DMS53 (cell line): ENCODE measurements at places on chromosomes 12 and 14.

- DNase-seq, result no peak
Measured at GRCh38 chr12:32777691-32778175, 22.0 kb upstream of the YARS2 start.

DNA sequence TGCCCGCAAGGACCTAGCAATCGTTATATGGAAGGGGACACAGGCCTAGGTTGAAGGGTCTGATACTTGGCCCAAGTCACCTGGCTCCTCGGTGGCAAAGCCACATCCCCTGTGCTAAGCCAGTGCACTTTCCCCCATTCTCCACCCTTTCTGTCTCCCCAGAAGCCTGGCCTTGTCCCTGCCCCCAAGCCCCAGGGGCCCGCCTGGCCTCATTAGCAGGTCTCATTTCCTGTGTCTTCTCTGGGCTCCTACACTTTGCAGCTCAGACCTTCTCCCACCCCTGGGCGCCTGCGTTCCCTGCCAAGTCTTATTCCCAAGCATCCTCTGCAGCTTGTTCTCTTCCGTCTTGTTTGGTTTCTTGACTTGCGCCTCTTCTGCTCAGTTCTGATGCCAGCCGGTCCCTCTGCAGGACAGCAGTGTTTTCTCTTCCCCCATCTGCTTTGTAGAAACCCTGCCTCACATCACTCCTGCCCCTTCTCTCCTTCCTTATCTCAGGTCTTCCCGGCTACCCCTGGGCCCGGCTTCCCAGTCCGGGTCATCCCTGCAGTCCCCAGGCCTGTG lies 66.7 kb downstream of the SLC24A4 start:
- no peak for DNase-seq

DNA sequence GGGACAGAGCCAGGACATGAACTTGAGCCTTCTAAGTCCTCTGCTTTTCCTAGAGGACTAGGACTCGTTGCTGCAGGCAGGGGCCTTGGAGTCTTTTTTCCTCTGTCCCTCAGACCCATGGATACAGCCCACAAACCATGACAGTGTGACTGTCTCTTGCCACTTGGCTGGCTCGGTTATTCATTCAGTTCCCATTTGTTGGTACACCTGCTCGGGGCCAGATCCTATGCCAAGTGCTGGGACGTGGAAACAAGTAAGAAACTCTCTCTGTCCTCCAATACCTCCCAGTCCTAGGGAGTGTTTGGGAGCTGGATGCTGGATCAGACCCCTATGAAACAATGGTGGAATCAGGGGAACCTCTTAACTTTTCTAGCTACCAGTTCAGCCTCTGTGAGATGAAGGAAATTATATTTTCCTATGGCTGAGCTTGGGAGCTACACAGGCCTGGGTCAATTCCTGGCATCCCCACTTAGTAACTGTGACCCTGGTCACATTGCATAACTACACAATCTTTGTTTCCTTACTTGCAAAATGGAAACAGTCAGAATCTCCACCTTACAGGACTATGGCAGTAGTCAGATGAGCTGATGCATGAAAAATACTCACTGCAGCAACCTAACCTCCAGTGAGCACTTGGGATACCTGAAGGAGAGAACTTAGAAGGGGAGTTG lies 106.3 kb upstream of the VRK1 start:
- DNase-seq, result no peak

GRCh38 chr14:100854435-100854834 lies 28.5 kb downstream of the MEG3 start:
- no peak for DNase-seq

- no peak for DNase-seq
Measured at GRCh38 chr12:94285943-94286582, 137.7 kb downstream of the PLXNC1 start.

DNA sequence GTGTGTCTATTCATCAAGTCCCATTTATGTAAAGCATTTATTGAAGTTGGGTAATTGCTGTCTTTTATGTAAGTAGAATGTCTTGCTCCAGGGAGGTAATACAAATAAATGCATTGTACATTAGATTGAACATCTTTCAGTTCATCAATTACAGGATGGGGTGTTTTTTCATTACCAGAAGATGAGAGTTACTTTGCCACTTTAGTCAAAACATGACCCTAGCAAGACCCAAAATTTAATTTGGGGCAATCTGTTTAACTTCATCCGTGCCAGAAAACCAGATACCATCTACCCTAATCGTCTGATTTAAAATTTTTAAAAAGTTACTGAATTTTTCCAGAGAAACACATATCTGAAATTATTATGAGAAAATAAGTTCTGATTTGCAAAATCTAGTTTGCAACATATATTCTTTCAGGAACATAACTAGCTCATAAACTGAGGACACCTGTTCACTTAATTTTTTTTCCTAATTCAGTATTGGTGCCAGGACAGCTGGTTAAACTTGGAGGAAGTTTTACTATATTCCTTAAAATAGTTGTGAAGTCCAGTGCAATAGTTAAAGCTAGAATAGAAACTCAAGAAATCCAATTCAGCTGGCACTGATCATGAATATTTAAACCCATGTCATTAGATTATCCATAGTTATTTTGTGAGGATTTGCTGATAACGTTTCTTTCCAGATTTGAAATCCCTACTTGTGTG lies 114.5 kb downstream of the SRGAP1 start:
- no peak for DNase-seq

DNA sequence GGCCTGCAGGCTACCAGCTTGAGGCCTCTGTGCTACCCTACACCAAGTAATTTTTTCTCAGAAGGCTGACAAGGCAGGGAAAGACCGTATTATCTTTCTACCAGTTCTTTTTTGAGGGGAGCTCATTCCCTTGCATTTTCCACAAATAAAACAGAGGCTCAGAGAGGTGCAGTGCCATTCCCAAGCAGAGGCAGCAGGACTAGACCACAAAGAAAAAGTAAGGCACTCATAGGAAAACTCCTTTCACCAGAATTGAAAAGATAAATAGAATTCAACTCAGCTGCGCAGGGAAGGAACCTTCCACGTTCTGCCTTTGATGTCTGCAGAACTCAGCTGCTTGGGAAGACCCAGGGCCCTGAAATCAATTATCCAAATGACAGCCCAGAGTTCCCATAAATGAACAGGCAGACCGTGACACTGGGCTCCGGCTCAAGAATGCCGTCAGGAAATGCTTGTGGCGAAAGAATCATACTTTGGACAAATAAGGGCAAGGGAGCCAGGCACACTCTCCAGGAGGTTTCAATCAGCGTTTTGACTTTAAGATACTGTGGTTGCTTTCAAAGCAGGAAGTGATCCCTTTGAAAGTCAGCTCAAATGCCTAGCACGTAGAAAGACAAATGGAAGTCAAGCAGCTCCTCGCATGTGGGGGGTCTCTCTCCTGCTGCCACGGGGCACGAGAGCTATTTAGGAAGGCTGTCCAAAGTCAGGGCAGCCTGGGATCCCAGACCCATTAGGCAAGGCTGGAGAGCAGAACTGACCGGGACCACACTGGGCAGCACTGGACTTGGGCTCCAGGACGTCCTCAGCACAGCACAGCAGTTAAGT lies 14.0 kb downstream of the KCTD10 start:
- DNase-seq, result no peak

GRCh38 chr14:56944397-56944796 lies 134.1 kb upstream of the OTX2 start:
- DNase-seq, result no peak

- no peak for DNase-seq
Measured at GRCh38 chr14:100691395-100692056, 35.2 kb upstream of the DLK1 start.

- DNase-seq, result no peak
Measured at GRCh38 chr14:53187921-53188463, 34.9 kb upstream of the DDHD1 start.

- no peak for DNase-seq
Measured at GRCh38 chr12:2138871-2139308, 86.1 kb downstream of the CACNA1C start.

DNA sequence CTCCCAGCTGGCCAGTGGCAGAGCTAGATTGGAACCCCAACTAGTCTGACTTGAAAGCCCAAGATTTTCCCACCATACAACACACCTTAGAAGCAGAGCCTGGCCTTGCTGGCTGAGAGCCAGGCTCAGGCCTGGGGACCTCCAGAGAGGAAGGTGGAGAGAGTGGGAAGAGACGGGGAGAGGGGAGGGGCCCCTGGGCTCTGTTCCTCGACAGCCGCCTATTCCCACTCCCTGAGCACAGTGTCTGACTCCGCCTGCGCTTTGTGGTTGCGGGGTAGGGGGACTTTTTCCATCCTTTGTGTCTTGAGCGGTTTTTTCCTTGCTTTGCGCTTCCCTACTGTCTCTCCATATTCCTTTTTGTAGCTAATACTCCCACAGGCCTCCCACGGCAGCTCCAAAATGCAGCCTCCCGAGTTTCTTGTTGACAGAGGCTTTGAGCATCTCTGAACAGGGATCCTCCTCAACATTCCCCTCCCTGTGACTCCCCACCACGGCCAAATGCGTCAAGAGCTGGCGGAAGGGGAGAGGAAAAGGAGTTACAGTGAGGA lies 4.0 kb upstream of the KCNH3 start:
- no peak for DNase-seq

- no peak for DNase-seq
Measured at GRCh38 chr12:122349078-122349477, 73.4 kb downstream of the CLIP1 start.

DNA sequence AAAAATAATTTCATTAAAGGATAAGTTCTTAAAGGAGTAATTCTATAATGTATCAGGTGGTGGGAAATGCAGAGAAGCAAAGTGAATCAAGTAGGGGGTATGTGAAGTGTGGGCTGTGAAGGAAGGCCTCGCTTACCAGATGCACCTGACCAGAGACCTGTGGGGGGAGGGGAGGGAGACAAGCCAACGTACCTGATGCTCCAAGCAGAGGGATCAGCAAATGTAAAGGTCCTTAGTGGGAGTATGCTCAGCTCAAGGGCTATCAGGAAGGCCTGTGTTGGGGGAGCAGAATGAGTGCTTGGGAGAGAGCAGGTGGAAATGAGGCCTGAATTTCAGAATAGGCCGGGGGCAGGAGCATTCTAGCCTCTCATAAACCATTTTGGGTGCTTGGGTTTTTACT lies 57.1 kb downstream of the ANO4 start:
- no peak for DNase-seq

DNA sequence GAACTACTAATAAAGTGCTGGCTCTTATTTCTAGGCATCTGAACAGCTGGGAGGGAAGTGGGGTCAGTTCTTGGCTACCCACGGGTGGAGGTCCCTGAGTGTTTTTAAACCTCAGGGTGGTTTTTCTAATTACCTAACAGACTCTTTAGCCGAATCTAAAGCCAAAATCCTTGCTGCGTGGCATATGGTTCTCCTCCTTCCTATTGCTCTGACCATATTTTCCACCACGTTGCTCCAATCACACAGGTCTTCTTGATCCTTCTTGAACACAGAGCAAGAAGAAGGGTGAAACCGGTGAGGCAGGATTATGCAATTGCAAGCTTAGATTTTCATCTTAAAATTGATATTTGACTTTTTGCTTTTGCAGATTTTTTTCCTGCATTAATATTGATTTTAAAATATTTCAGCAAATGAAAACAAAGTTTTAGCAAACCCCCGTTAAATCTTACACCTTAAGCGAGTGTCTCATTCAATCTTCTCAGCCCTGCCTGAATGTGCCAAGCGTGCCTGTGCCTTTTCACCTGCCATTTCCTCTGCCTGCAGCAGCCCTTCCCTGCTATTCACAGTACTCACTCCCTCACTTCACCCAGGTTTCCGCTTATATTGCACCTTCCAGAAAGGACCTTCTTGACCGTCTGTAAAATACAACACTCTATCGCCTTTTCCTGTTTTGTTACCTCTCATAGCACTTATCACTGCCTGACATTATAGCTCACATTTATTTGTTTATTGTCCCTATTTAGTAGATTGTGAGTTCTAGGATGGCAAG lies 506.0 kb downstream of the DIO2 start:
- DNase-seq, result no peak

DNA sequence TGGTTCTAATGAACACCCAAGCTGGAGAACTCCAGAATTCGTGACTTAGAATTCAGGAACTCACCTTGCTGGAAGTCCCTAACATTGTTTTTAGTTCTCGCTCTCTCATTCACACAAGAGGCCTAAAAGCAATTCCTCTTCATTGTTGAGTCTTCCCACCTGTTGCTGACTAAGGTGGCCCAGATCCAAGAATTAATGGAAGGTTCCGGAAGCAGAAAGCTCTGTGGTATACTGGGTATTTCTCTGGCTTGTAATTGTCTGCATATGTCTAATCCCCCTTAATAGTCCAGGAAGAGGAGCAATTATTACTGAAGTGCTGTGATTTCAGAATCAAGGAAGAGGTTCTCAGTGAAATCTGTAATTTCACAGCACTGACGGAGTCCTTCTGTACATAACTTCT lies 31.4 kb downstream of the TMEM233 start:
- no peak for DNase-seq

DNA sequence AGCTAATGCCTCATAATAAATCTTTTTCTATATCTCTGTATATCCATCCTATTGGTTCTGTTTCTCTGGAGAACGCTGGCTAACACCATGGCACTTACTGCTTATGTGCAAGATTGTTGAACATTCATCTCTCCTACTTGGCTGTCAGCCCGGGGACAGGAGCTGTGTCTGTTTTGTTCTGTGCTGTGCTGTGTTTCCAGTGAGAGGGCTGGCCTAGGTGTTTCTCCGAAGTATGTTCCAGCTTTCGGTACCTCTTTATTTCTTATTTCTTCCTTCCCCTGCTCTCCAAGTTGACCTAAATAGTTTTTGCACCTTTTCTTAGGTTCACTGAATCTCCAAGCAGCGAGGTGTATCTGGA lies 18.8 kb upstream of the NR4A1 start:
- peak; percentile 56 for DNase-seq

DNA sequence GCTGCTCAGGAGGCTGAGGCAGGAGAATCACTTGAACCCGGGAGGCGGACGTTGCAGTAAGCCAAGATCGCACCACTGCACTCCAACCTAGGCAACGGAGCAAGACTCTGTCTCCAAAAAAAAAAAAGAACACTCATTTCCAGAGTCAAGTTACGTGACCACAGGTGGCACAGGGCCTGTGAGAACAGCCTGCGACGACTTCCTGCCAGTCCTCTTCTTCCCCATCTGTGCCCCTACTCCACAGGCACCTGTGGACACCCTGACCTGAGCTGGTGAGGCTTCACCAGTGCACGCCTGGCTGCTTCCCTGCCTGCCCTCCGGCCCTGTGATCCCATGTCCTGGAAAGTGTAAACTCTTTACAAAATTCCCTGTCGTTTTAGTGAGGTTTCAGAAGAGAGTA lies 77.7 kb downstream of the PPP2R5C start:
- DNase-seq, result no peak

- DNase-seq, result no peak
Measured at GRCh38 chr12:38662829-38663228, 242.6 kb downstream of the CPNE8 start.

GRCh38 chr12:48969833-48970701 lies 1.5 kb downstream of the WNT10B start:
- DNase-seq, result peak; percentile 63

DNA sequence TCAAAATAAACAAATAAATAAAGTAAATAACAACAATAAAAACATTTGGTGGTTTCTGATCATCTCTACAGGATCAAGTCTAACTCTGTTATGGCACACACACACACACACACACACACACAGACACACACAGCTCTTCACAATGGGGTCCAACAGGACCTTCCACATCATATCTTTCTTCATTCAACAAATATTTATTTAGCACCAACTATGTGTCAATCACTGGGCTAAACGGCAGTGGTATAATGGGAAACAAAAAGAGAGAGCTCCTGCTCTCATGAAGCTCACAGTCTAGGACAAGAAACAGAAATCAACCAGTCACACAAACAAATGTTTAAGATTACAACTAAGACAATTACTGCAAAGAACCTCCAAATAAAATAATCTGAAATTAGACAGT lies 9.3 kb downstream of the PPP1R13B start:
- DNase-seq, result no peak
